B cell (primary cell): ENCODE measurements at places on chromosomes 7 and 10.

DNA sequence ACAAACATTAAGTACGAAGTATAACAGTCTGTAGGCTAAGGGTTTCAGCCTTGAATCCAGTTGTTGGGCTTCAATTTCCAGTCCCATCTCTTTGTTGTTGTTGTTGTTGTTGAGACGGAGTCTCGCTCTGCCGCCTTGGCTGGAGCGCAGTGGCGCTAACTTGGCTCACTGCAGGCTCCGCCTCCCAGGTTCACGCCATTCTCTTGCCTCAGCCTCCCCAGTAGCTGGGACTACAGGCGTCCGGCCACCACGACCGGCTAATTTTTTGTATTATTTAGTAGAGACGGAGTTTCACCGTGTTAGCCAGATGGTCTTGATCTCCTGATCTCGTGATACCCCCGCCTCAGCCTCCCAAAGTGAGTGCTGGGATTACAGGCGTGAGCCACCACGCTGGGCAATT is 464.9 kb downstream of the ANKRD7 start:
- H3K27ac ChIP-seq: no peak overlapping the region
- no peaks in the 10 kb centered on the region for H3K27me3 ChIP-seq
- no peak overlapping the region for H3K4me3 ChIP-seq
- no peak for DNase-seq
- H3K4me1 ChIP-seq: no peaks in the 10 kb centered on the region

DNA sequence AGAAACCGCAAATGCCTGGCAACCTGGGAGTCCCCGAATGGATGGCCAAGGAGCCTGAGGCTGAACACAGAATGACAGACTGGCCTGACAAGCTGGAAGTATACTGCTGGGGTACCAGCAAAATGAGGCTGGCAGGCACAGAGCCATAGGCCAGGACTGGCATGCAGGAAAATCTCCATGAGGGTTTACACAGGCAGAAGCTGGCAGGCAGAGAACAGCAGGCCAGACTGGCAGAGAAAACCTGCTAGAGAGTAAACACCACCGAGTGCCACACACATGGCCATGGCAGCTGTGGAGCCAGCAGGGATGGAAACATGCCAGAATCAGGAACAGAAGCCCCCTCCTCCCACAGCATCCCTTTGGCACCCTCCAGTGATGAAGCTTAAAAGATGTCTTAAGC is 63.4 kb downstream of the CRPPA start:
- no peaks in the 10 kb centered on the region for H3K36me3 ChIP-seq
- H3K27ac ChIP-seq: no peak overlapping the region
- H3K4me1 ChIP-seq: no peaks in the 10 kb centered on the region
- no peak overlapping the region for H3K4me3 ChIP-seq

DNA sequence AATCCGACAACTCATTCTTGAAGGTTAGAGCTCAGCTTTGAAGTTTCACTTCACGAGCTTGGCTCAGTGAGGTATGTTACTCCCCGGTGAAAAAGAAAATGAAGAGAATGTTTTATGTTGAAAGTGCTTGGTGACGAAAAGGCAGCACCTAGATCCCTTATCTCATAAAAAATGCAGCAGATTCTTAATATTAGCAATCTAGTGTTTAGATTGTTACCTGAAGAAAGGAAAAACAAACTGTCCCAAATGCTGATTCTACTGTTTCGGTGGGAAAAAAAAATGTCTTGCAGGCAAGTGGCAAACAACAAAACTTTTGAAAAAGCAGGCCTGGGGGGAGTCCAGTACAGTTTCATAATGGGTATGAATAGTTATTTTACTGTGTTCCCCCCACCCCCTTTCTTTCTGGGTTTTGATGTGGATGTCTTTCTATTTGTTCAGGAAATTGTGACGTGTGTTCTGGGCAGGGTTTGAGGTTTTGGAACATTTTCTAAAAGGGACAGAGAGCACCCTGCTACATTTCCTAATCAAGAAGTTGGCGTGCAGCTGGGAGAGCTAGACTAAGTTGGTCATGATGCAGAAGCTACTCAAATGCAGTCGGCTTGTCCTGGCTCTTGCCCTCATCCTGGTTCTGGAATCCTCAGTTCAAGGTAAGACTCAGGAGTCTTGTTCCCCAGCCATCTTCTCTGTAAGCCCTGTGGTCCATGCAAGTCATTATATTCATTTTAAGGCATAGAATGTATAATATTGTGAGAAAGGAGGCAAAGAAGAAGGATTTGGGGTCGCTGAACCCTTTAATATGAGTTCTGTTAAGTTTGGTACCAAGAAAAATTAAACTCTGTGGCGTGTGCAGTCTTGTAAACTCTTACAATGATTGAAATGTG is at the start of gene SRGN:
Gene SRGN, plus strand, starts transcription at position 514 of the 881 bp plus-strand sequence. Its CDS starts 55 bp downstream, at position 569.
- peak; percentile 78 for DNase-seq
- peaks cover 38% of the 10 kb centered on the region for H3K4me1 ChIP-seq
- H3K36me3 ChIP-seq: no peaks in the 10 kb centered on the region
- peak within 1 kb of the TSS; percentile 64 for H3K4me3 ChIP-seq
- peak within 1 kb of the TSS; percentile 73 for H3K27ac ChIP-seq
- H3K27me3 ChIP-seq: no peaks in the 10 kb centered on the region

- no peaks in the 10 kb centered on the region for H3K27me3 ChIP-seq
- H3K4me1 ChIP-seq: peaks cover 45% of the 10 kb centered on the region
- no peak overlapping the region for H3K27ac ChIP-seq
Measured at GRCh38 chr10:58352956-58353610, 18.3 kb downstream of the UBE2D1 start.
